ENCODE measurements at places on chromosomes 2 and 18.

DNA sequence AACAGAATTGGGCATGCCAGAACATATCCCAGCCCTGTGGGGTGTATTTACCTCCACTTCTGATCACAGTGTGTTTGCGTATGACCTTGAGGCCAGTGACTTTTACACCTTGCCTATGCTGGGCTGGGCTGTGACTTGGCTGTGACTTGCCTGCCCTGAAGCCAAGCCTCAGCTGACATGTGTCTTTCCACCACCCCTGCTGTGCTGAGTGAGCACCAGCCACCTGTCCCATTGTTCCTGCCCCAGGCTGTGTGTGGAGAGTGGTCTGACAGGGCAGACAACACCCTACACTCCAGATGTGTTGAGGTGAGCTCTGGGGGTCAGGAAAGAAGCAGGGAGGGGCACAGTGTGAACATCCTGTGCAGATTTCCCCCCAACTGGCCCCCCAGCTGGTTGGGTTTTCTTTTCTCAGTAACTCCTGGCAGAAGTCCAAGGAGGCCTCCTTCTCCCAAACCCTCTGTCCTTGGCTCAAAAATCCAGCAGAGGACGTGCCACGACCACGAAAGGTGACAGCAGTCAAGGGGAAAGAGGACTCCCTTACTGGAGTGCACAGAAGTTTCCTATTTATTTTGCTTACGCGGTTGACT, 5.1 kb upstream of the STEAP3 start:
- no peak for DNase-seq

DNA sequence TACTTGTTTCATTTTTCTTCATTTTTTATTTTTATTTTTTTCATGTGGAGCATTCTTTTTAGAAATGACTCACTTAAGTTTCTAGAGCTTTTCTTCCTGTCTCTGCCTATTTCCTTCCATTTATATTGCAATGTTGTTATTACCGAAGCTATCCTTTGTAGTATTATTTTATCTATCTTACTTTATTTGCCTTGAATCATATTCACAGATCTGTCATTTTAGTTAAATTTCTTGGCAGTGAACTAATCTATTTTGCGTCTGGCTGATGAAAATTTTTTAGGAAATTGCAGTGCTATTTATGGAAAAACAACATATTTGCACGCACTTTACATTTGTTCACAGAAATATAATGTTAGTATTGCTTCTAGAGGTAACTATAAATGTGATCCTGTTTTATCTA, 956.9 kb upstream of the SLC39A10 start:
- DNase-seq, result no peak

DNA sequence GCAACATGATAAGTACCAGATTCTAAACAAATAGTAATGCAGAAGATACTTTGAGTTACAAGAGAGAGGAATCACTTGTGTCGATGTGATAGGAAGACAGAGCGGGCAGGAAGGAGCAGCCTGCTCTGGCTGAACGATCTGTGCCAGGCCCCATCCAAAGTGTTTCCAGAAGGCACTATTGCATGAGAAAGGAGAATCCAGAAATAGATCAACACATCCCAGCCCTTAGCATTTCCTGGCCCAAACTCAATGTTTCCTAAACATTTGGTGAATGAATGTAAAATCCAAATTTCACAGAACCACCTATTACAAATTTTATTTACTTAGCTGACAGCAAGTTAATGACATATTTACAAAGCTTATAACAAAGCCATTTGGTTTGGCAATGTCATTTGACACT, 257.2 kb downstream of the TXNL1 start:
- no peak for DNase-seq

DNA sequence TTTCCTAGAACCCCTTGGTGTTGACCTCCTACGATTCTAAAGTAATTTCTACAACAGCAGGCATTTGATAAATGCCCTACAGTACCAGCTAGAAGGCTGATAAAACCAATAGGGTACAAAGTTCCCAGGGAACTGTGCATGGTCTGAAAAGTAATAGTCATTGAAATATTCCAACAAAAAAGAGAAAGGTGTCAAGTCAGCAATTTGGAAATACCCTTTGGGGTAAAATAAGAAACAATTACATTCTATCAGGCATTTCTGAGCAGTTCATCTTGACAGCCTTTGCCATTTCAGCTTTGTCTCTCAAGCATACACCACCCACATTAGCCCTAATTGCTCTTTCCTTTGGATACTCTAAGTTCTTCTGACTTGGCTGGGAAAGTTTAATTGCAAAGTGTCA, 542.9 kb upstream of the DDX18 start:
- DNase-seq, result no peak

GRCh38 chr18:46727177-46727576, 29.7 kb downstream of the ST8SIA5 start:
- no peak for DNase-seq

GRCh38 chr2:236968880-236969534, 116.7 kb upstream of the COPS8 start:
- DNase-seq, result no peak

DNA sequence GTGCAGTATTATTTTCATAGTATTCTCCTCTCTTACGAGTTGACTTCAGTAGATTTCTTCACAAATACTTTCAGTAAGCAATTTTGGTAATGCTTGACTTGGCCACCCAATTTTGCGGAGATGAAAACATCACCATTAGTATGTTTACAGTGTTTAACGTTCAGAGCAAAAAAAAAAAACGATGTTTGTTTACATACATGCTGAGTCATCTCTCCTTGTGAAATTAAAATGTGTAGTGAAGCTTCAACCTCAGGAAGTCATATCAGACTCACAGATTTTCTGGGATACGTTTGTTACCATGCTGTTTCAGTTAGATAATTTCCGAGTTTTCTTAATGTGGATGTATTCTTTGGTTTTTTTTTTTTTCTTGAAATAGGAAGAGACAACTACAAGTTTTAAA, 100.1 kb downstream of the CTNNA2 start:
- no peak for DNase-seq

DNA sequence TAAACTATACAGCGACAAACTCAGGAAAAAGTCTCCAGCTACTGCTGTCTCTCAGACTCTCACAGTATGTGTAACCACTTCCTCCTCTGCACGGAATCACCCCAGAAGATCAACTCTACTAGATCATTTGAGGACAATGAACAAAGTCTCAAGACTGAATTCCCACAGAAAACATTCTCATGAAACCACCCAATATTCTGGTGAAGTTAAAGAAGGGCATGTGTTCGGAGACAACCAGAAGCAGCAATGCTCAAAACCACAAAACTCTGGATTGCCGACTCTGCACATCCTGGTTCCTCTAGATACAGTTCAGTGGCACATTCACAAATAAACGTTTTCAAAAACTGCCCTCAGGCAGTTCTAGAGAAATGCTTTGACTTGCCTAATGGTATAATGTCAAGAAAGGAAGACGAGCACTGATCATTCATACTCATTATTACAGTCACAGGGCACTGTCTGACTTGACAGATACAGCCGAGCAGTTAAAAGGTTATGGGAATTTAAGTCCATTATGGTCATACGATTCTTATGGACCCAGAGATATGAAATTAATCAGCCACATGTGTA, 91.9 kb upstream of the STK17B start:
- DNase-seq, result no peak

- DNase-seq, result no peak
Measured at GRCh38 chr2:10554961-10555809, 107.1 kb upstream of the ODC1 start.

DNA sequence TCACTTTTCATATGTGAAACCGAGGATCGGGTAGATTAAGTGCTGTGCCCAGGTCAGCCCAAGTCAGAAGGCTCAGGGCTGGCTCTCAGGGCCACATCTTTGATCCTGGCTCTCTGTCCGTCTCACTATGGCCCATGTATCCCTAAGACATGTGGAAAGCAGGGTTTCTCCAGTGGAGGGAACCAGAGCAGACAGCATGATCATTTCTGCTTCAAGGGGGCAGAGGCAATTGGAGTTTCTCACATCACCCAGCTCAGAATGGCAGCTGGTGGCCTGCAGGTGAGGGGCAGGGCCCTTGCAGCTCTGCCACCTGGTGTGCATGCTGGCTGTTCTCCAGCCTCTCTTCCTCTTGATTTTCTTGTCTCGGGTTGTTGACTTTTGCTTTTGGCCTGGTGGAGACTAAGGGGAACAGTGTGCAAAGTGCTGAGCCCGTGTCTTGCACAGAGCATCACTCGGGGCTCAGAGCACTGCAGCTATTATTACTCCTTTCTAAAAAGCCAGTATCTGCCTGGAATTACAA, 27.0 kb downstream of the LDLRAD4 start:
- DNase-seq, result no peak

DNA sequence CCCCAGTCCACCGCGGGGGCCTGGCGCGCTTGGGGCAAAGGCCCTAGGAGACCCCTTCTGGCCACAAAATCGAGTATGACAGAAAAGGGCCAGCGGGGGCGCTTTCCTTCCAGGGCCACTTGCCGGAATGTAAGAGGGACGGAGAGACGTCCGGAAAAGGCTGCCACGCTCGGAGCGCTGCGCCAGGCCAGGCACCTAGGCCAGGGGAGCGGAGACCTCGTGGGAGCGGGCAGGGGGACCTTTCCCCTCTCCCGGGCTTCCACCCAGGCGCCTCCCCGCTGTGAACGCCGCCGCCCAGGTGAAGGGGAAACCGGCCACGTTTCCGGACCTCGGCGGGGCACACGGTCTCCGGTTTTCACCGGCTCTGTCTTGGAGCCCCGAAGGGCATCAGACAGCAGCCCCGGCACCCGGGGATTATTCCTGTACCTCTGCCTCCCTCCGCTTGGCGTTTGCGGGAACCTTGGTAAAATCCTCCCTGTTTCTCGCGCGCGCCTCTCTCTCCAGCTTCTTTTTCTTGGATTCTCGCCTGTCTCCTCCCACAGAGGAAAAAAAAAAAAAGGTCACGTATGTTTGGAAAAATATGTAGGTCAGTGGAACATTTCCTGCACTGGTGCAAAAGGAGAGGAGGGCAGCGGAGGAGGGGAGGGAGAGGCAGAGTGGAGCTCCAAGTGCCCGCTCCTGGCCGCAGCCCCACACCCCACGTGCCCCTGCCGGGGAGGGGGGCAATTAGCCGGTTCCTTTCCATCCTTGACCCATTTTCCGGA, 1.2 kb upstream of the NPAS2 start:
- no peak for DNase-seq

GRCh38 chr18:54530285-54530684, 60.8 kb upstream of the DYNAP start:
- no peak for DNase-seq

All from effector CD8-positive, alpha-beta T cell (primary cell).